ENCODE measurements at places on chromosomes 6 and 20. TPM values are rescaled to one million over a fixed set of nuclear protein-coding genes. Genes with fewer than 3 reads are reported as not detected.

PRRT1 gene
- total RNA-seq, result 2.7 TPM

LST1 gene
- not detected for total RNA-seq

SCGN gene
- total RNA-seq, result 47.1 TPM

APOM gene
- 11.2 TPM for total RNA-seq

DNA sequence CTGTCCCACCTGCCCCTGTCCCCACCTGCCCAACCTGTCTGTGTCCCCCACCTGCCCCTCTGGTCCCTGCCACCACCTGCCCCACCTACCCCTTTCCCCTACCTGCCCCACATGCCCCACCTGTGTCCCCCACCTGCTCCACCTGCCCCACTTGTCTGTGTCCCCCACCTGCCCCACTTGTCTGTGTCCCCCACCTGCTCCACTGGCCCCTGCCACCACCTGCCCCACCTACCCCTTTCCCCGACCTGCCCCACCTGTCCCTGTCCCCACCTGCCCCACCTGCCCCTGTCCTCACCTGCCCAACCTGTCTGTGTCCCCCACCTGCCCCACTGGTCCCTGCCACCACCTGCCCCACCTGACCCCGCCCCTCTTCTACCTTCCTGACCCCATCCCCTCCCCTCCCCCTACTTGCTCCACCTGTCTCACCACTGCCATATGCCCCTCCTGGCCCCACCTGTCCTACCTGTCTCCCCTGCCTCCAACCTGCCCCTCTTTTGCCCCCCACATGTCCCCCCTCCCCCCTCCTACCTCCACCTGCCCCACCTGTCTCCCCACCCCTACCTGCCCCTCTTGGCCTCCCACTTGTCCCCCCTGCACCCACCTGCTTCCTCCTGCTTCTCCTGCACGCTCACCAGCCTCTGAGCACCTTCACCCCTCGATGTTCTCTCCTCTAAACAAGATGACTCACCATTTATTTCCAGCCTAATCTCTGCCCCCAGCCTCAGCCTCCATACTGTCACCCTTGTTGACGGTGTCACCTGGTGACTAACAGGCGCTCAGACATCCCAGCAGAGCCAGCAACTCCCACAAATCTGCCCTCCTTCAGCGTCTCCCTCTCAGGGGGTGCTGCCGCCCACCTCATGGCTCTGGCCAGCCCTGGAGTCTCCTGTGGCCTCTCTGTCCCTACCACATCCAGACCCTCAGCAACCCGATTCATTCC, 5.6 kb upstream of the MYT1 start:
- H3K36me3 ChIP-seq, result no peaks in the 10 kb centered on the region
- H3K4me1 ChIP-seq, result peaks cover 5% of the 10 kb centered on the region
- H3K27me3 ChIP-seq, result peaks cover 46% of the 10 kb centered on the region
- peak overlapping the region; percentile 51 for H3K4me3 ChIP-seq

DNA sequence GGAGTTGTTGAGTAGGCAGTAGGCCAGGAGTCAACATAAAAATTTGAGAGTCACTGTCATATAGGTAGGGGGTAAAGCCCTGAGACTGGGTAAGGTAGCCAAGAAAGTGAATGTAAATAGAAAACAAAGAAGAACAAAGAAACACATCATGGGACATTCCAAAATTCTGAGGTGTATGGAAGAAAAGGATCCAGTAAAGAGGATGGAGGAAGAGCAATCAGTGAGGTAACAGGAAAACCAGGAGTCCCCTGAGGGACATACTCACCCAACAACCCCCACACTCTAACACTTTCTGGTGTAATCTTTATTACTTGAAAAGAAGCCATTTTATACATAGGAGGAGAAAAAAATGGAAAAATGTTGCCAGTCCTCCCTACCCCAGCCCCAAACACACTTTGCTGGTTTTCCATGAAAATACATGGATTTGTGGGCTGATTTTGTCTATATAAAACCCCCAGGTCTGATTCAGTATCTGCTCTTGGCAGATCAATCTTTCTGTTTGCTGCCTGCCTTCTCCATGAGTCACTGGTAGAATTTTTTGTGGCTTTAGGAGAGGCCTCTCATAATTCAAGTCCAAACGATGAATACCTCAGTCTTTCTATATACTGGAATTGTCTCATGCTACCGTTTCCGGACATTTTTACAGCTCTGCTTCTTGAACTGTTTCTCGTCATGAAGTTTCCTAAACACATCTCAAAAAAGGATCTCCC, 271.4 kb upstream of the MAN1A1 start:
- H3K27me3 ChIP-seq, result no peaks in the 10 kb centered on the region
- DNase-seq, result no peak
- H3K27ac ChIP-seq, result peak overlapping the region; percentile 70
- no peaks in the 10 kb centered on the region for H3K36me3 ChIP-seq
- peaks cover 16% of the 10 kb centered on the region for H3K4me1 ChIP-seq

DNA sequence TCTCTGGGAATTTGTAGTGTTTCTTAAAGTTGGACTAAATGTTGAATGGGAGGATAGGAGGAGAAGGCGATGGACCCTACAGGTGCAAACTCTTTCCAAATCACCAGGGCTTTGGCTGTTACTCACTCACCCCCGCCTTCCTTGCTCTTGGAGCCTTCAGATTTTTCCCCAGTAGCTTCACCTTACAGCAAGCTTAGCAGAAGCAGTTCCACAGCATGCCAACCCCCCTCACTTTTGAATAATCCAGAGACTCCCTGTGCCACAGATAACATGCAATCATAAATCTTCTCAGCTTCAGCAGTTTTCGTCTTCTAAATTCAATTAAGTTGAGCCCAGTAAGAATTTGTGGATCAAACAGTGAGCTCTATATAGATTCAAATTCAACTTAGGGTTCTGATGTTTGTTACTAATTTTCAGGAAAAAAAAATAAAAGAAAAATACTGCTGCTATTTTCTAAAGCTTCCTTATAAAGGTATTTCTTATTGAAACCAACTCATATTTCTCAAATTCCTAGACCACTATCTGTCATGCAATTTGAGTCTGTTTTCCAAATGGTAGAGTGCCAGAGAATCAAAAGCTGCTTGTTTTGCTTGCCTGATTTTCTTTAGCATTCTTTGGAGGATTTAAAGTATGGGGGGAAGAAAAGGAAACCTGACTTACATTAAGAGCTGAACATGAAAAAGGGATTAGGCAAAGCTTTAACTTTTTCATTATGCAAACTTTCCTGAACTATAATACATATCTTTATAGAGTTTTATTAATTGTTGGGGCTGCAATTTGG, 166.4 kb downstream of the EYA4 start:
- no peak for DNase-seq
- H3K4me3 ChIP-seq, result no peak overlapping the region
- H3K36me3 ChIP-seq, result no peaks in the 10 kb centered on the region
- H3K4me1 ChIP-seq, result peaks cover 20% of the 10 kb centered on the region
- H3K27ac ChIP-seq, result no peak overlapping the region

- H3K4me3 ChIP-seq, result no peak overlapping the region
- H3K4me1 ChIP-seq, result no peaks in the 10 kb centered on the region
- H3K27me3 ChIP-seq, result no peaks in the 10 kb centered on the region
These were observed 68.4 kb downstream of the EYA4 start for GRCh38 chr6:133309579-133309978.

GRCh38 chr6:71034563-71035345, 77.9 kb upstream of the B3GAT2 start:
- H3K36me3 ChIP-seq, result no peaks in the 10 kb centered on the region
- no peak overlapping the region for H3K4me3 ChIP-seq
- no peak overlapping the region for H3K27ac ChIP-seq
- DNase-seq, result no peak
- peaks cover 11% of the 10 kb centered on the region for H3K4me1 ChIP-seq
- peaks cover 13% of the 10 kb centered on the region for H3K27me3 ChIP-seq

DNA sequence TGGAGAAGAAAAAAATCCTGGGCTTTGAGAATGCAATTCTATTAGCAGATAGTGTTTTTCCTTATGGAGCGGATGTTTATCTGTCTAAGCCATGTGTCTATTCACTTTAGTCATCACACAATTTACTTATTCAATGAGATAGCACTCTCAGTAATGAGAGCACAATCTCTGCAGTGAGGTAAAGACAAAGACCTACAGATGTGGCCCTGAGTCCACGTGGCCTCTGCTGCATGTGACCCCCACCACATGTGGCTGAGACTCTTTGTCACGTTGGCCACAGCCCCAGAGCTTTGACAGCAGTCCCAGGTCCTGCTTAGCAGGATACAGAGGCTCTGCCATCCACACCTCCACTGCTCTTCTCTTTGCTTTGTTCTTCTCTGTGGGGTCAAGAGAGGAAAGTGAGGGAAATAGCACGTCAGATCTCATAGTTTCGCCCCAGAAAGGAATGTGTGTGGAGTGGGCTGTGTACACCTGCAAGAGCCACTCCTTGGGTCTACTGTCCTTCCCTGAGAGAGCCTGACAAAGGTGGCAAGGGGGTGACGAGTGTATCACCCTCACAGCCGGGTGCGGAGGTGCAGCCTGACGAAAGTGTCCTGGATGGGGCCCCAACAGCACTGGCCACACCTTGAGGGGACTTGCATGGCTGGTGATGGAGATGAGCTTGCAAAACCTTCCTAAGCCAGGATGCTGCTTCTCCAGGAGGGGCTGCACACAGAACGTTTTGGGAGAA, 40.7 kb downstream of the ZNF831 start:
- no peak overlapping the region for H3K4me3 ChIP-seq
- no peak for DNase-seq
- no peaks in the 10 kb centered on the region for H3K36me3 ChIP-seq
- H3K27ac ChIP-seq, result no peak overlapping the region
- H3K4me1 ChIP-seq, result peaks cover 8% of the 10 kb centered on the region
- H3K27me3 ChIP-seq, result peaks cover 9% of the 10 kb centered on the region

DNA sequence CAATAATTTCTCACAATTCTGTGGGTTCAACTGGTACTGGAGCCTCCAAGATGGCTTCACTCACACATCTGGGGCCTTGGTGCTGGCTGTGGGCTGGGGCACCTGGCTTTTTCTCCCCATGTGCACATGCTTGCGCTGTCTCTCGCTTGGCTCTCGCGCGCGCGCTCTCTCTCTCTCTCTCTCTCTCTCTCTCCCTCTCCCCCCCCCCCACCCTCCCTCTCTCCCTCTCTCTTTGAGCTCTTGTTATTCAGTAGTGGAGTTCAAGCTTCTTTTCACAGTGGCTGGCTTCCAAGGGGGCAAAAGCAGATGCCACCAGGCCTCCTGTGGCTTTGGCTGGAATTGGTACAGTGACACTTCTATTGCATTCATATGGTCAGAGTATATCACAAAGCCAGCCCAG, 10.8 kb upstream of the TBCC start:
- peaks cover 10% of the 10 kb centered on the region for H3K36me3 ChIP-seq
- H3K27me3 ChIP-seq, result no peaks in the 10 kb centered on the region
- peaks cover 10% of the 10 kb centered on the region for H3K4me1 ChIP-seq
- H3K4me3 ChIP-seq, result no peak overlapping the region

GRCh38 chr20:63567386-63568169, 6.5 kb downstream of the HELZ2 start:
- H3K4me3 ChIP-seq, result no peak overlapping the region
- H3K36me3 ChIP-seq, result no peaks in the 10 kb centered on the region
- H3K27me3 ChIP-seq, result no peaks in the 10 kb centered on the region
- no peak overlapping the region for H3K27ac ChIP-seq

All from type B pancreatic cell (in vitro differentiated cells).